ENCODE measurements at places on chromosomes 1 and 21. TPM values are rescaled to one million over a fixed set of nuclear protein-coding genes. Genes with fewer than 3 reads are reported as not detected.

The KRTAP10-12 gene
- not detected for total RNA-seq

The TFF3 gene
- not detected for total RNA-seq

The HEATR1 gene
- 31.6 TPM for total RNA-seq

The POU3F1 gene
- 1.6 TPM for total RNA-seq

The CD160 gene
- not detected for total RNA-seq

The IQCC gene
- total RNA-seq, result 4.6 TPM

Measured in diencephalon (tissue), 1 donor.